AG08395 (cell line): ENCODE measurements at places on chromosomes 7 and 10.

GRCh38 chr10:101444058-101444898 is 90.3 kb downstream of the BTRC start:
- peak; percentile 9 for DNase-seq

DNA sequence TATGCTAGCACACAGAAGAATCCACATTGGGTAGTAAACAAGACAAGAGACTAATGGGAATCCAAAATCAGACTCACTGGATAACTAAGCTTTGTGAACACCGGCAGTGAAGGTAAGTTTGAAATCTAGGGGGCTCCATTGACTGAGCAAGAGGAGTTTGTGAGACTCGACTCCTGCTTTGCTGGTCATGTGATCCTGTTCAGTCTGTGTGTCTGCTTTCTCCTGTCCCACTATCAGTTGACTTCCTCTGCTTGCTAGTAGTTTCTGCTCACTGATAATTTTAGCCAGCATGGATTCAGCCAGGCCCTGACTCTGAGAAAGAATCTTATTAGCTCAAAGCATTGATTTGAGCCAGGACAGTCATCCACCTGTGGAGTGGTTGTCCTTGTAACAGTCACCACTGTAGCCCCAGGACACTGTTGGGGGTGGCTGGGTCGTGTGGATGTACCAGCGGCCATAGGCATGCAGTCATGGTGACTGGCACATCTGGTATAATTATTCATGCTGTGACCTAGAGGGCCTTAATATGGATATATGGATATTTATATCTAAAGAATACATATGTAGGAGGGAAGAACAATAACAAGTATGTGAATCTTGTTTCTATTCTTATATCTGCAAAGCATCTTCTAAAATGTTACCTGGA is 44.4 kb downstream of the DNAH11 start:
- DNase-seq = no peak

DNA sequence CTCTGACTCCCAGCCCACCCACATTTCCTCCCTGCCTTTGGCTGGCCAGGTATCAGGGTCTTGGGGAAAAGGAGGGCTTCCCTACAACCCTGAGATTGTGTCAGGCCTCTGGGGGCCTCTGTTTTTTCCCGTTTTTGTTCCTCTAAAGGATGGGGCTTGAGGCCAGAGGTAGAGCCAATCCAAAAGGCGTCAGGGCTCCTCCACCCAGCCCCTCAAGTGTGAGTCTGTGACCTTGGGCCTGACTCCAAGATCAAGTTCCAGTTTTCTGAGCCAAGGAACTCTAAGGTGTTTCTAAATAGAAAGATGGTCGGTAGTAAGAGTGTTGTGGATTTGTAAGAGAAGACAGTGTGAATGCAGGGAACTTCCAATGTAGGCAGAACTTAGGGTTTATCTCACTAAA is 6.6 kb downstream of the EEPD1 start:
- no peak for DNase-seq

DNA sequence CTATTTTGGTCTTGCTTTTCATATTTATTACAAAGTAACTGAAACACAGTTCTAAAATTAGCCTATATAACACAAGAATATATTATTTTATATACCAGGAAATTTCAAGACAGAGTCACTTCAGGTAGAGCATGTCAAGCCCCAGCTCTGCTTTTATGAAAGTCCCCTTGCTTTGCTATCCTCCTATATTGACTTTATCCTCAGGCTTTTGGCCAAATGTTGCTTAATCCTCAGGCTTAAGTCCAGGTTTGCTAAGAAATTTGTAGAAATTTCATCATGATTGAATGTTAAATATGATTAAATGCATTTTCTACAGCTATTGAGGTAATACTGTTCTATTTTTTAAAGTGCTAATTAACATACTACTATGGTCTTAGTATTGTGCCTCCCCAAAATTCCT is 227.6 kb downstream of the FZD1 start:
- DNase-seq = no peak

- DNase-seq = no peak
Observed at GRCh38 chr7:124192885-124193284, 160.0 kb upstream of the TMEM229A start.

DNA sequence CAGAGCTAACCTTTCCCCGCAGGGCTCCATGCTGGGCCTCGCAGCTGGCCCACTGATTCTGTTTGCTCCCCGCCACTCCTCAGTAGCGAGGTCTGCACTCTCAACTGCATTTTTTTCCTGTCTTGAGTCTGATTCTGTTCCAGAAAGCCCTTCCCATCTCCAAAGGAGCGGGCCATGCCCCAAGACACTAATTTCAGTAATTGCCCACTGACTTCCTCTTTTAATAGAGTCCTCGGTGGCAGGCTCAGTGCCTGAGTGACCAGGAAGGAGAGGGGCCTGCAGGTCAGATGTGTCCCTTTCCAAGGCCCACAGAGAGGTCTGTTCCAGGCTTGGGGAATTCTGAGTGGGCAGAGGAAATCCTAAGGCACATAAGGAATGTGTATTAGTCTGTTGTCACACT is 77.4 kb downstream of the ADCY1 start:
- DNase-seq = no peak

DNA sequence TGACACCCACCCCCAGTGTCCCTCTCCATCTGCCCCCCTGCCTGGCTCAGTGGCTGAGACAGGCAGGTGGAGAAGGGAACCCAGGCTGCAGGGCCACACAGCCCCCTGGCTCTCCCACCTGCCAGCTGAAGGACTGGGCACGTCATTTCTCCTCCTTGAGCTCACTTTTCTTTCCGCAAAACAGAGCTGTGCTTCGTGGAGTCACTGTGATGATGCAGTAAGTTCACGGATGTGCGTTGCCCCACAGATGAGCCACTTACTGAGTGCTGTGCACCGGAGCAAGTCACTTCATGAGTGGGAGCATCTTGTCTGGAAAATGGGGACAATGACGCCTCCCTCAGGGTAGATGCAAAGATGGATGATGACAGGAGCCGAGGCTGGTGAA is 2.7 kb downstream of the OPN4 start:
- no peak for DNase-seq

DNA sequence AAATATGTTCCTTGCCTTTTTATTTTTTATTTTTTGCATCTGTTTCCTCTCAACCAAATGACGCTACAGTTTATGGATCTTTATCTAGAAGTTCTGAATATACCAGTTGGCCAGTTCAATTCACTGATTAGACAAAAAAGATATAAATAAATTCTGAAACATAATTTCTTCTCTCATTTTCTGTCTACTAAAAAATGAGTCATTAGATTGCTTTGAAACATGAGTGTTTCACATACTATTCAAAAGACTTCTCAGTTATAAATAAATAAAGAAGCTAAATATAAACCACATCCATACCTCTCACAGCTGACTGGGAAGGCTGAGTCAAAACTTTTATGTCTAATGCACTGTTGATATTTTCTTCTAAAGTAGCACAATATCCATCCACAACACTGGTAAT is 97.6 kb upstream of the GPR22 start:
- peak; percentile 49 for DNase-seq

DNA sequence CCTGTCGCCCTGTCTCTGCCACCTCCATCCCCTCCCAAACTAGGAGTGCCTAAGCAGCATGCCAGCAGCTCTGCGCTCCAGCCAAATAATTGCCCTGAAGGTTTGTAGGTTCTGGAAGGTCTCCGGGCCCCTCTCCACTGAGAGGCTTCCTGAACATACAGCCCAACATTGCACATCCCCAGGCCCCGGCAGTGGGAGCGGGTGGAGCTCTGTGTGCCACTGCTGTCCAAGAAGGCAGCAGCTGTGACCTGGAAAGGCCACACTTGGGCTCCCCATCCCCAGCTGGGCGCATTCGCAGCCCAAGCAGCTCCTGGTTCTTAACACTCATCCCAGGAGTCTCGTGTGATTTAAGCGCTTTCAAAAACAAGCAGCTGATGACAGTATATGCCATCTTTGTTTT is 95.7 kb downstream of the COL13A1 start:
- no peak for DNase-seq

GRCh38 chr7:159091041-159091440 is 53.6 kb downstream of the VIPR2 start:
- no peak for DNase-seq

GRCh38 chr10:51156926-51157325 is 82.6 kb downstream of the PRKG1 start:
- peak; percentile 28 for DNase-seq
